Liver (tissue), 10 donors: ENCODE measurements at places on chromosomes 13 and 19.
A peak's percentile ranks its signal among the peaks of the same experiment; 100 is the strongest.

DNA sequence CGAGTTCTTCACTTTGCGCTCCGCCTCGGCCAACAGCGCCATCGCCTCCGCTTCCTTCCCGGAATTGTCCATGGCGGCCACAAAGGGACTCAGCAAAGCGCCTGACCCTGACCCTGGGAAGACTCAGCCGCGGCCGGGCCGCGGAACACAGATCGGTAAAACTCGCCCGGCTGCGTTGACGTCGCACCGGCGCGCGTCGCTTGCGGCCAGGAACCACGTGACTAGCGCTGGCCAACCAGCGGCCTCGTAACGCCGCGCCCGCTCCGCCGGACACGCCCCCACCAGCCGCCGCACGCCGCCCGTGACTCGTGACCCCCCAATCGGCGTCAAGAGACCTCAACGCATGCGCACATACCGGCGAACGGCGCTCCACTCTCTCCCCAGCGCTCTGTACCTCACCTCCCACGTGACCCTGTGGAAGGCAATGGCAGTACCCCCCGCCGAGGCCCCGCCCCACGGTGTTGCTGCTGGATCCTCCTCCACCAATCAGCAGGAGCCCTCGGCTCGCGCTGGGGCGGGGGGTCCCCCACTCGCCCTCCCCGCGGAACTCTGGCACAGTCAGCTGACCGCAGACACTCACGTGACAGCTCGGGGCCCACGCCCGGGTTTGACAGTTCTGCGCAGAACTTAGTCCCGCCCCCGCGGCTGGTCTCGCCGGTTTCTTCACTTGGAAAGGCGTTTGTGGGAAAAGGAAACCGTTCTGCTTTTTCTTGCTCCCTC lies at the start of gene NAPA:
Gene NAPA (minus strand): TSS at position 195 of the 720 bp plus-strand sequence. CDS start 123 bp downstream, at position 72.
- H3K4me1 ChIP-seq: peaks cover 30% of the 10 kb centered on the region
- H3K4me3 ChIP-seq: peak within 1 kb of the TSS; percentile 96
- no peaks in the 10 kb centered on the region for H3K27me3 ChIP-seq
- peak; percentile 100 for DNase-seq

DNA sequence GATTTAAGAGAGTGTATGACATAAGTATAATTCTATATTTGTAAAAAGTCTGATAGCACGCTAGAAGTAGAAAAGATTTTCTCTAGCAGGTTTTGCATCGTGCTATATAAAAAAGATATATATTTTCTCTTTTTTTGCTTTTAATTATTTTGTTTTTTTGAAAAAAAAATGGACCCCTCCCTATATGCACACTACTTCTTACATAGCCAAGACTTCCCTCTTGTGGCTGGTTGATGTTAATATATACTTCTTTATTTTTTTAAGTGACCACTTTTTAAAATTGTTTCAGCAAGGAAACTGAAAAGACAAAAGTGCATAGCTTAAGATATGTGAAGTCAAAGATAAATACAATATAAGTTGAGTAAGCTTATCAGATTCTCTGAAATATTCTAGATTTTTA lies 1202.8 kb downstream of the DIAPH3 start:
- H3K27ac ChIP-seq: no peak overlapping the region
- H3K4me3 ChIP-seq: no peak overlapping the region
- H3K36me3 ChIP-seq: no peaks in the 10 kb centered on the region
- H3K27me3 ChIP-seq: no peaks in the 10 kb centered on the region
- H3K4me1 ChIP-seq: no peaks in the 10 kb centered on the region
- DNase-seq: no peak

- no peaks in the 10 kb centered on the region for H3K4me1 ChIP-seq
- no peak overlapping the region for H3K4me3 ChIP-seq
- no peak overlapping the region for H3K27ac ChIP-seq
- no peaks in the 10 kb centered on the region for H3K36me3 ChIP-seq
Measured at GRCh38 chr13:31431722-31432137, 232.0 kb downstream of the B3GLCT start.

DNA sequence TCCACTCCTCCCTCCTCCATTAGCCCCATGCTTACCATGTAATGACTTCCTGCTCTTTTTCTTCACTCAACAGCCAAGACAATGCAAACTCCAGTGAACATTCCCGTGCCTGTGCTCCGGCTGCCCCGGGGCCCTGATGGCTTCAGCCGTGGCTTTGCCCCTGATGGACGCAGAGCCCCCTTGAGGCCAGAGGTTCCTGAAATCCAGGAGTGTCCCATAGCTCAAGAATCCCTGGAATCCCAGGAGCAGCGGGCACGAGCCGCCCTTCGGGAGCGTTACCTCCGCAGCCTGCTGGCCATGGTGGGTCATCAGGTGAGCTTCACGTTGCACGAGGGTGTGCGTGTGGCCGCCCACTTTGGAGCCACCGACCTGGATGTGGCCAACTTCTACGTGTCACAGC lies 2.9 kb upstream of the PPP1R37 start:
- H3K36me3 ChIP-seq: peaks cover 11% of the 10 kb centered on the region
- no peak for DNase-seq
- peaks cover 3% of the 10 kb centered on the region for H3K4me1 ChIP-seq
- no peak overlapping the region for H3K27ac ChIP-seq
- H3K4me3 ChIP-seq: no peak overlapping the region

- H3K27me3 ChIP-seq: no peaks in the 10 kb centered on the region
- H3K4me3 ChIP-seq: no peak overlapping the region
- H3K36me3 ChIP-seq: no peaks in the 10 kb centered on the region
Measured at GRCh38 chr13:46617229-46617721, 64.3 kb downstream of the LRCH1 start.

DNA sequence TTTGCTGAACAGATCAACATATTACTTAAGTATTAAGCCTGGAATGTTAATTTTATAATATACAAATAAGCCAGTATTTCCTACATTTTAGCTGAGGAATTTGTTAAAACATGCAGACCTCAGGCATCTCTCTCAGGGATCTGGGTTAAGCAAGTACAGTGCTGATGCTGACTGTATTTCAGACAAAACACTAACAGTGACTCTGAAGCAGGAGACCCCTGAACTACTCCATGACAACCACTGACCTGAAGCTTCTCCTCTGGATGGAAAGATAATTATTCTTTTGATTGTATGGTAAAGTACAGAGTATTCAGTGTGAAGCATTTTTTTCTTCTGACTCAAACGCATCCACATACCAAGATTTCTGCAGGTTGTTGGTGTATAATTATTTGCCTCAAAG lies 680.8 kb downstream of the LIG4 start:
- no peaks in the 10 kb centered on the region for H3K36me3 ChIP-seq
- DNase-seq: no peak
- no peak overlapping the region for H3K27ac ChIP-seq
- H3K27me3 ChIP-seq: no peaks in the 10 kb centered on the region
- H3K4me3 ChIP-seq: no peak overlapping the region
- H3K4me1 ChIP-seq: no peaks in the 10 kb centered on the region

GRCh38 chr13:73754727-73755292 lies 379.4 kb downstream of the KLF12 start:
- no peak overlapping the region for H3K4me3 ChIP-seq
- no peaks in the 10 kb centered on the region for H3K4me1 ChIP-seq
- DNase-seq: no peak
- H3K27ac ChIP-seq: no peak overlapping the region
- no peaks in the 10 kb centered on the region for H3K27me3 ChIP-seq

GRCh38 chr19:6639439-6639838 lies 30.5 kb downstream of the TNFSF14 start:
- no peak overlapping the region for H3K4me3 ChIP-seq
- H3K27ac ChIP-seq: no peak overlapping the region
- H3K4me1 ChIP-seq: no peaks in the 10 kb centered on the region
- no peaks in the 10 kb centered on the region for H3K27me3 ChIP-seq

- no peak for DNase-seq
- peaks cover 28% of the 10 kb centered on the region for H3K4me1 ChIP-seq
- no peak overlapping the region for H3K4me3 ChIP-seq
- no peak overlapping the region for H3K27ac ChIP-seq
- no peaks in the 10 kb centered on the region for H3K36me3 ChIP-seq
- no peaks in the 10 kb centered on the region for H3K27me3 ChIP-seq
Measured at GRCh38 chr19:18401580-18402112, 4.2 kb upstream of the LRRC25 start.

DNA sequence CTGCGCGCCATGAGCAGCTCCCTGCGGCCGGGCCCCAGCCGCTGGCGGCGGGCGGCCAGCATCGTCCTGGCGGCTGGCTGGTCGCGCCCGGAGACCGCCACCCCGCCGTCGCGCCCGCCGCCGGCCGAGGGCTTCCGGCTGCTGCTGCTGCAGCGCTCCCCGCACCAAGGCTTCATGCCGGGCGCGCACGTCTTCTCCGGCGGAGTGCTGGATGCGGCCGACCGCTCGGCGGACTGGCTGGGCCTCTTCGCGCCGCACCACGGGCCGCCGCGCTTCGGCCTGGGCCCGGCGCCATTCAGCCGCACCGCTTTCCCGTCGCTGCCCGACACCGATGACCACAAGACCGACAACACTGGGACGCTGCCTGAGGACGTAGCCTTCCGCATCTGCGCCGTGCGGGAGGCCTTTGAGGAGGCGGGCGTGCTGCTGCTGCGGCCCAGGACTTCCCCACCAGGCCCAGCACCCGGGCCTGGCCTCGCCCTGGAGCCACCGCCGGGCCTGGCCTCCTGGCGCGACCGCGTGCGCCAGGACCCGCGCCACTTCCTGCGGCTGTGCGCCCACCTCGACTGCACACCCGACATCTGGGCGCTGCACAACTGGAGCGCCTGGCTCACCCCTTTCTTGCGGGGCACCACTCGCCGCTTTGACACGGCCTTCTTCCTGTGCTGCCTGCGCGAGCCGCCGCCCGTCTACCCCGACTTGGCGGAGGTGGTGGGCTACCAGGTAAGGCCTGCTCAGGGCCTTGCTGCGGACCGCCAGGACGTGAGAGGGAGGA lies 518 bp downstream of the NUDT19 start:
- H3K27ac ChIP-seq: peak overlapping the region; percentile 69
- H3K27me3 ChIP-seq: no peaks in the 10 kb centered on the region
- peak; percentile 61 for DNase-seq
- H3K36me3 ChIP-seq: no peaks in the 10 kb centered on the region
